ENCODE measurements at places on chromosomes 16 and 17.
A peak's percentile ranks its signal among the peaks of the same experiment; 100 is the strongest.

GRCh38 chr17:73759734-73760438, 115.6 kb upstream of the SDK2 start:
- no peak for DNase-seq

DNA sequence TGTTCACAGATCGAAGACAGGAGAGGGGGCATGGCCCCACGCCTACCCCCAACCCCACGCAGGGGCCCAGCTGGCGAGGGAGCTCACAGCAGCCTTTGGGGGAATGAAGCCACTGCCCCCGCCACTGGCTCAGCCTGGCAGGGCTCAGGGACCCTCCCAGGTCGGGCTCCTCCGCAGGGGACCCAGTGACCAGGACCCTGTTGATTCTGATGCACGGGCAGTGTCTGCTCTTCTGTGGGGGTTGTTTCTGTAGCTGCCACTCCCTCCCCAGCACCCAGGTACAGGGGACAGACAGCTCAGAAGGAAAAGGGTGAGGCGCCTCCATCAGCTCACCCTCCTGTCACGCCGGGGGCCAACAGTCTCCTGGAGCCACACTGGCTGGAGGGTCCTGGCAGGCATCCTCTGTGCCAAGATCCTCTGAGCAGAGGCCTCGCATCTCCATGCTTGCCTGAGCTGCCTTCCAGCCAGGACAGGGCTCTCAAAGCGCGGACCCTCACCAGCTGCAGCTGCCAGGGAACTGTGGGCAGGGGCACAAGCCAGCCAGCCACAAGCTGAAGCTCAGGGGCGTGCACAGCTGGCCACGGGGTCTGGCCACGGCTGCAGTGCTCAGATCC, 49.1 kb downstream of the ZNF778 start:
- DNase-seq, result no peak

DNA sequence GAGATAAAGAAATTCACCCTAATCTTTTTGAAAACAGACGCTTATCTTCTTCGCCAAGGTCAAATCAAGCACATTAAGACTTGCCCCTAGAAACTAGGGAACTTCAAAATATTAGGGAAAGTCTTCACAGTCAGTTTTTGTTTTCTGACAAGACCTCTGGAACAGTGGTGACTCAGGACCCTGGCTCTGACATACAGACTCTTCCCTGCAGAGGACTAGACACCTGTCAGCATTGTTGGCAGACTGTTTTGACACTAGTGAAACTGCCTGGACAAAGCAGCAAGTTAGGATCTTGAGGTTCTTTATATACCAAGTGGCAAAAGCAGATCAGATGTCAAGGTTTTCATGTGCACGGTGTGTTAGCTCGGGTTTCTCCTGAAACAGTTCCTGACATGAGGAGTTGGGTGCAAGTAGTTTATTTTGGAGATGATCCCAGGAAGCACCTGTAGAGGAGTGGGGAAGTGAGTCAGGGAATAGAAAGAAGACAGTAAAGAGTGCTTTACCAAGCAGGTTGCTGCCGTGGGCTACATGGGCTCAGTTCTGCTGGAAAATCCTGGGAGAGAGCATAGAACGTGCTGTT, 182.0 kb upstream of the IRX5 start:
- no peak for DNase-seq

- no peak for DNase-seq
Observed at GRCh38 chr16:57264950-57265371, 19.5 kb downstream of the PLLP start.

GRCh38 chr16:349211-349610, 3.3 kb downstream of the AXIN1 start:
- DNase-seq, result no peak

GRCh38 chr16:24540602-24541210, 1.3 kb downstream of the RBBP6 start:
- no peak for DNase-seq

- DNase-seq, result no peak
Observed at GRCh38 chr17:63463771-63464170, 13.1 kb upstream of the ACE start.

GRCh38 chr17:19787733-19788357, 39.7 kb upstream of the ALDH3A1 start:
- DNase-seq, result no peak

DNA sequence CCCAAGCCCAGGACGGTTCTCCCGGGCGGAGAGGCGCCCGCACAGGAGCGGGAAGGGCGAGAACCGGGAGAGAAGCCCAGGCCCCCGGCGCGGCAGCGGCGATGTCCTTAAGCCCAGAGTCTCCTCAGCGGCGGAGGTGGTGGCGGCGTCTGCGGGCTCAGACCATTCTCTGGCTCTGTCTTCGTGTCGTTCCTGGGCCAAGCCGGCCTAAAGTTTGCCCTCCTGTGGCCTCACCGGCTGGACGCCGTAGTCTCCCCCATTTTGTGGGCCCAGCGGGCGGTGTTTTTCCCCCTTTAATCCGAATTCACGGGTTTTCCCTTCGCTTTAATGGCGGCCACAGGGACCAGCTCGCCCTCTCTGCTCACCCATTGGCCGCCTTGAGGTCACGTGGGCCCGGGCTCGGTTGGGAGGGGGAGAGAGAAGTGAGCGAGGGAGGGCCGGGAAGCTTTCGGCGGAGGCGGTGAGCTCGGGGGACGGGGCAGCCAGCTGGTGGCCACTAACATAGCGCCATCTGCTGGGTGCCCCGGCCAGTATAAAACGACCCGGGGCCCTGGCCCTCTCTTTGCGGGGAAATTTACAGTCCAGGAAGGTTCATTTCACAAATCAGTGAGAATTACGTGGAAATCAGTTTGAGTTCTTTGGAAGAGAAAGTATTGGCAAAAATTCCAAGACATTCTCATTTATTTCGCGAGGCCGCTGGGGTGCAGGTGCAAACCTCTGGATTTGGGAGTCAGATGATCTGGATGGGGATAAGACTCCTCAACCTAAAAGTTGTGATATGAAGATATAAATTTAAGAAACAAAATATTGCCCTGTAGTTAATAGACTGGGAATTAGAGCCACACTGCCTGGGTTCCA, 762 bp upstream of the MED13 start:
- peak; percentile 99 for DNase-seq

DNA sequence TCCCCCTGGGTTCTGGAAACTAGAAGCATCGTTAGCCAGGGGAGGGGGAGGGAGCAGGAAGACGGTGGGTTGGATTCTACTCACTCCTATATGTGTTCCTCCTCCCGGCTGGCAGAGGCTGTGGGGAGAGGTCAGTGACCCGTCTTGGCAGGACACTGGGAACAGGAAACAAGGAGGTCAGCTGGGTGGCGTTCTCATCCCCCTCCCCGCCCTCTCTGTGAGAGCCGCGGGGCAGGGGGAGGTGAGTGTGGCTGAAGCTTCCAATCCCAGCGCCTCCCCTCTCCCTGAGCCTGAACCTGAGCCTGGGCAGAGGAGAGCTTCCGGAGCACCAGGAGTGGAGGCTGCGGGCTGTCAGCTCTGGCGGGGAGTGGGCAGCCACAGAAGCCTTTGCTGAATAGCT, 12.5 kb downstream of the GPRC5C start:
- DNase-seq, result no peak

DNA sequence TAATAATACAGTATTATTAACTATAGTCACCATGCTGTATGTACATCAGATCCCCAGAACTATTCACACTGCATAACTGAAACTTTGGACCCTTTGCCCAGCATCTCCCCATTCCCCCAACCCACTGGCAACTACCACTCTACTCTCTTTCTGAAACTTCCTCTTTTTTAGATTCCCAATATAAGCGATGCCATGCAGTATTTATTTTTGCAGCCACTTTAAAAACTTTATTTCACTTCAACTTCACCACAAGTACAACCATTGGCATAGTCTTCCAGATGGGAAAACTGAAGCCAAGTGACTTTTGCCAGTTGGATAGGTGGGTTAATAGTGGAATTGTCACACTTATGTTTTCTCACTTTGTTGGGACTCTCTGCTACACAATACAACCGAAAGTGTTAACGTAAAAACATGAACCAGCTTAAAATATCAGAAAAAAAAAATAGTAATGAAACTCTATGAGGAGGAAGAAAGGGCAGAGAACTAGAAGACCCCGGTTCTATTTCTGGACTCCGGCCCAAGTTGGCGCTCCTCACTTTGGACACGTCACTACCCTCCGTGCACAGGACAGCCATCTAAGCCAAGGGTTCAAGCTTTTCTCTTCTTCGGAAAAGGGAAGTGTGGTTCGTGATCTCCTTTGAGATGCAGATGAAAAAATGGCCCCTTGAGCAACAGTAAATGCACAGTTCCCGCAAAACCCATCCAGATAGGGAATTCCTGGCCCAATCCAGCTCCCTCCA, 743 bp downstream of the SHCBP1 start:
- no peak for DNase-seq

DNA sequence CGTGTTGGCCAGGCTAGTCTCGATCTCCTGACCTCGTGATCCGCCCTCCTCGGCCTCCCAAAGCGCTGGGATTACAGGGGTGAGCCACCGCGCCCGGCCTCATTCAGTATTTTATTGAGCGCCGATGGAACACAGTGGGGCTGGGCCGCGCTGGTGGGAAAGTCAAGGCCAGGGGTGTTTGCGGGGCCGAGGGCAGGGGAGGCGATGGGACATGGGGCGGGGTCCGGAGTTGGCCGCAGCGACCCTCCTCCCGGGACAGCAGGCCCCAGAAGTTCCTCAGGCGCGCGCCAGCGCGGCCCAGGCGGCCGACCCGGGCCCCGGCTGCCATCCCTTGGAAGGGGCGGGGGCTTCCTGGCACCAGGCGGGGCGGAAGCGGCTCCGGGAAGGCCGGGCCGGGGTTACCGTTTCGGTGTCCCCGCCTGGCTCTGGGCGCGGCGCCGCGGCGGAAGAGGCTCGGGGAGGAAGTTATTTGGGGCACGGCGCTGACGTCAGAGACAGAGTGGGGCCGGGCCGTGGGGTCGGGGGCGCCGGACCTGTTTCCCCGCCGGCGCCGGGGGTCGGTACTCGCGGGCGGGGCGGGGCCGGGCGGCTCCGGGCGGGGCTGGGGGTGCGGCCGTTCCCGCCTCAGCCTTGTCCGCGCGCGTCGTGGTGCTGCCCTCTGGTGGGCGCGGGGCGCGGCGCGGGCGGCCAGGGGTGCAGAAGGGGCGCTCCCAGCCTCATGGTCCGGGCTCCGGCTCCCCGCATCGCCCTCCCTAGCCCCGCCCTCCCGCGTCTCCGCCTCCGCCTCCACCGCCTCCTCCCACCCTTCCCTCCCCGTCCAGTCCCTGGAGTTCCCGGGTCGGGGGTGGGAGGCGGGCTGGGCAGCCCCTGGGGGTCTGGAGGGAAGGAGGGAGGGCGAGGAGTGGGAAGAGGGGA, 952 bp upstream of the PRSS27 start:
- peak; percentile 87 for DNase-seq

GRCh38 chr17:44095647-44096496, 25.3 kb downstream of the G6PC3 start:
- DNase-seq, result peak; percentile 94

DNA sequence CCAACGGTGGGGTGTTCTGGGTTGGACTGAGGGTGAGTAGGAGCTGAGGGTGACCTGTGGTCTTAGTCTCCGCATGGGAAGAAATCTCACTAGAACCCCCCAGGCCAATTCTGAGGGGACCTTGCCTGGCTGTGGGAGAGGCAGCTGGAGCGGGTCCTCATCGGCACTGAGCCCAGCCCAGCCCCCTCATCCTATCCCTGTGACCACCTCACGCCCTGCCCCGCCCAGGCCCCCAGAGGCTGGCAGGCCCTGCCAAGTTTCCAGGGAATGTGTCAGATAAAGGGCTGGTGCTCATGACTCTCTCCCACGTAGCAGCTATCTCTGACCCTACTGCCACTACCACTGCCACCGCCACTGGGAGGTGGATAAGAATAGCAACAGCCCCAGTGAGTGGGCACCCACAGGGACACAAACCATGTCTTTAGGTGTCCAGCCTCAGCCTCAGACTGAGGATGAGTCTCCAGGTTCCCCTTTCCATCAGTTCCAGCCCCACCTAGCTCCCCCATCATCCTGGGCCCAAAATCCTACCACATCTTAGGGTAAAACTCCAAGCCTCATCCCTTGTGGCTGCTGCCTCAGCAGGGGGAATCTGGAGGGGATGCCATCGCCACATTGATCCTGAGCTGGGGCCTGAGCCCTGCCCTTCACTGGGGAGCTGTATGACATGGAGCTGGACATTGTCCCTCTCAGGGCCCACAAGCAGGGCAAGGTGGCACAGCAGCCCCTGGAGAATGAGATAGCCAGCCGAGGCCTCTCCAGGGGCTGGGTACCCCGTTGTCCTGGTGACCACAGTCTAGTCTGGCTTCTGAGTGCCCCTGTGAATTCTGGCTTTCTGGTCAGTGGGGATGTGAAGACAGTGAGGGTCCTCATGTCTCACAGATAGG, 14.9 kb downstream of the CDH16 start:
- DNase-seq, result no peak

GRCh38 chr16:50636753-50637374, 44.2 kb downstream of the SNX20 start:
- DNase-seq, result no peak

DNA sequence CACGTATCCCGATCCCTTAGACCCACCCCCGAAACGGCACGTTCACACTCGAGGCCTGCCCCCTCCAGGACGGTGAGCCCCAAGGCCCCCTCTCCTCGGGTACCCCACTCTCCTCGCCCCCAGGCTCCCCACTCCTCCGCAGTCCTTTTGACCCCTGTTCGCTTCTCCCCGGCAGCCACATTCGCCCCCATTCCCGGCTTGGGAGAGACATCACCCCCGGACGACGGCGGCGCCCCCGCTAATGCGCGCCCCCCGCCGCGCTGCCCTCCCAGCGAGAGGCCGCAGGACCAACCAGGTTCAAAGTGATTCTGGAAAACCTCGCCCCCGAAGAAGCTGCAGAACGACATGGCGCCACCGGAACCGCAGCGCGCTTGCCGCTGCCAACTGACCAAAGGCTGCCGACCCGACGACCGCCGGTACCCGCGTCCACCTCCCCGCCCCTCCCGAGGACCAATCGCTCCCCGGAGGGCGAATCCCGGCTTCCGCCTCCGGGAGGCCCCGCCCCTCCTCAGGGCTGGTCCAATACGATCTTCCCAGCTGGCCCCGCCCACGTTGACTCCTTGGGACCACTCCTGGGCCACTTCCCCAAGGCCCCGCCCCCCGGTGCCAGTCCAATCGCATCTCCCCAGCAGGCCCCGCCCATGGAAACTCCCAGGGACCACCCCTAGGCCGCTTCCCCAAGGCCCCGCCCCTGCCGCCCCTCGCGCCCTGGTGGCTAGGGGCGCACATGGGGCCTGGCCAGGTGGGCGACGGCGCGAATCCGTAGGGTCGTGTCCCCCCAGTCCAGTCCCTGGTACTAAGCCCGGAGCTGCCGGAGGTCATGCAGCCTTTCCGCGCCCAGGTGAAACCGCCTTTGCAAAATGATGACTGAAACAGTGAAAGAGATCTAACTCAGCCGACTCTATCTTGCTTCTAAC, at the start of gene MSRB1:
Gene MSRB1 (minus strand): TSS at position 390 of the 917 bp plus-strand sequence. CDS start 43 bp downstream, at position 347.
- peak; percentile 99 for DNase-seq

GRCh38 chr17:50952013-50952412, 85.9 kb upstream of the TOB1 start:
- DNase-seq, result no peak

DNA sequence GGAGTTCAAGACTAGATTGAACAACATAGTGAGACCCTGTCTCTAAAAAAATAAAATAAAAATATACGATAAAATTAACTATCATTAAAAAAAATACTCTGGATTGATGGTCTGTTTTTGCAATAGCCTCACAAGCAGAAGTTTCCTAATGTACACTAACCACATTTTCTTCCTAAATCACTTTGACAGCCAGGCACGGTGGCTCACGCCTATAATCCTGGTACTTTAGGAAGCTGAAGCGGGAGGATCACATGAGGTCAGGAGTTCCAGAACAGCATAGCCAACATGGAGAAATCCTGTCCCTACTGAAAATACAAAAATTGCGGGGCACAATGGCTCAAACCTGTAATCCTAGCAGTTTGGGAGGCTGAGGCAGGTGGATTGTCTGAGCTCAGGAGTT, 64.7 kb downstream of the HELZ start:
- no peak for DNase-seq
